NCI-H446 treated with DMSO at 0.1 percent for 48 hours (cell line): ENCODE measurements at places on chromosomes 3 and 15.

- peak; percentile 8 for DNase-seq
Measured at GRCh38 chr3:83843716-83844115, 1115.1 kb upstream of the CADM2 start.

GRCh38 chr3:103052236-103052830 is 617.5 kb downstream of the ZPLD1 start:
- DNase-seq: peak; percentile 21

DNA sequence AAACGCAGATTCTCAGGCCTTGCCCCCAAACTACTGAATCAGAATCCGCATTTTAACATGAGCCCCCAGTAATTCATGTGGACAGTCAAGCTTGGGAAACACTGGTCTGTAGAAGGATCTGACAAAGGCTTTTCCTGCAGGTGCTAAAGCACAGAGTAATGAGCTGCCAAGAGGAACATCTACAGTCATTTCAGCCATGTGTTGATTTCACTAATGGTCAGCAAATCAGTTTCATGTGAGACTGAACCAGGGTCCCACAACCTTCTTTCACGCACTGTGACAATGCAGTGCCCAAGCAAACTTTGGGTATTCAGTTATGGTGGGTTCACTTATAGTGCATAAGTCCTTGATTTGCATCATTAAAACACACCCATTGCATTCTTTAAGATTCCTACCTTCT is 237.6 kb downstream of the TUSC7 start:
- DNase-seq: no peak

GRCh38 chr3:31456373-31456772 is 76.4 kb upstream of the STT3B start:
- DNase-seq: no peak

GRCh38 chr15:95169541-95170459 is 938.4 kb downstream of the MCTP2 start:
- DNase-seq: no peak

- no peak for DNase-seq
Measured at GRCh38 chr3:108021131-108021530, 69.7 kb downstream of the CD47 start.

DNA sequence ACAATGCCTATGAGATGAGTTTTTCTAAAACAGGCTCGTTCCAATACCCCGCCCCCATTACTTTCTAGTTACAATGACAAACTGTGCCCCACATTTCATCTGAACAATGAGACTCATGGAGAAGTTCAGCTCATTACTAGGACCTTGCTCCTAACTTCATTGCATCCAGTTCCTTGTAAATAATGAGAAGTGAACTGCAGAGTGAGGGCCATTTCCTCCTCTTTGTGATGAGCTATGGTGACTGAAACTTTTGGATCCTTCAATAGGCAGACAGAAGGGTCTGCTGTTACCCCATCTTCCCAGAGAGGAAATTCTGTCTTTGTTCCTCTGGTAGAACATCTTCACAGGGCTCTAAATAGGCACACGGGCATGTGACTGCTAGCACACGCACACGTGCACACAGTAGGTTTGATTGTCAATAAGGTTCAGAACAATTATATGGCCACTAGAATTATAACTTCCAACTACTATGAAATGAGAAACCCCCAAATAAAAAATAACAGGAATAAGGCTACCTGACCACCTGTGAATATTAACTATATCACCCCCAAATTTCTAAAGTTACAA is 51.8 kb downstream of the SERP1 start:
- no peak for DNase-seq

GRCh38 chr3:40313975-40314860 is 4.7 kb downstream of the EIF1B start:
- no peak for DNase-seq

DNA sequence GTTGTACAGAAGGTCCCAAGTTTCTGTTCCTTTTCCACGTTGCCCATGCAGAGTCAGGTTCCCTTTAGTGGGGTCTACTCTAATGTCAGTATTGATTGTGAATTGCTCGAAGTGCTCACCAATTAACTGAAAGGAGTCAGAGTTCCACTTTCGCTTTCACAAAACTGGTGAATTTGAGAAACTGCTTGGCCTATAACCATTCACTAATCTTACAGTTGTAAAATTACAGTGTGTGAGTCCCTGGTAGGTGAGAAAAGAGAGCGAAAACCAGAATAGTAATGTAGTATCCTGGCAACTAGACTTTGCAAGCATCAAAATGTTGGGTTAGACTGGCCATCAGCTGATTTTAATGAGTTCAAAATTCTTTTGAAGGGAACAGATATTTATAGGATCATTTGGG is 237.5 kb upstream of the CHRM5 start:
- no peak for DNase-seq

- no peak for DNase-seq
Measured at GRCh38 chr3:151002003-151002981, 29.8 kb upstream of the CLRN1 start.
